Caki2 (cell line): ENCODE measurements at places on chromosomes 5 and 9. TPM values are rescaled to one million over a fixed set of nuclear protein-coding genes. Genes with fewer than 3 reads are reported as not detected.

The PPIC gene
- total RNA-seq: 21.9 and 24.8 TPM in 2 replicates

The MOB3B gene
- 0.03 TPM in 1 of 2 replicates, not detected in the other for total RNA-seq

The TMEM215 gene
- not detected in 2 replicates for total RNA-seq

The CDC20B gene
- total RNA-seq: not detected in 2 replicates

The SEMA5A gene
- total RNA-seq: under 0.01 and 0.57 TPM in 2 replicates

The HTR1A gene
- total RNA-seq: not detected in 2 replicates

GRCh38 chr5:444226-444625 is 1.2 kb downstream of the EXOC3 start:
- DNase-seq: no peak

- DNase-seq: no peak
These were observed 41.6 kb upstream of the CD180 start for GRCh38 chr5:67238191-67238590.
